Endothelial cell (in vitro differentiated cells): ENCODE measurements at places on chromosomes 5 and 9. TPM values are rescaled to one million over a fixed set of nuclear protein-coding genes. Genes with fewer than 3 reads are reported as not detected.

Gene SLC34A1
- total RNA-seq, result not detected

GRCh38 chr9:123287639-123288038 is 19.3 kb upstream of the STRBP start:
- no peak for DNase-seq

DNA sequence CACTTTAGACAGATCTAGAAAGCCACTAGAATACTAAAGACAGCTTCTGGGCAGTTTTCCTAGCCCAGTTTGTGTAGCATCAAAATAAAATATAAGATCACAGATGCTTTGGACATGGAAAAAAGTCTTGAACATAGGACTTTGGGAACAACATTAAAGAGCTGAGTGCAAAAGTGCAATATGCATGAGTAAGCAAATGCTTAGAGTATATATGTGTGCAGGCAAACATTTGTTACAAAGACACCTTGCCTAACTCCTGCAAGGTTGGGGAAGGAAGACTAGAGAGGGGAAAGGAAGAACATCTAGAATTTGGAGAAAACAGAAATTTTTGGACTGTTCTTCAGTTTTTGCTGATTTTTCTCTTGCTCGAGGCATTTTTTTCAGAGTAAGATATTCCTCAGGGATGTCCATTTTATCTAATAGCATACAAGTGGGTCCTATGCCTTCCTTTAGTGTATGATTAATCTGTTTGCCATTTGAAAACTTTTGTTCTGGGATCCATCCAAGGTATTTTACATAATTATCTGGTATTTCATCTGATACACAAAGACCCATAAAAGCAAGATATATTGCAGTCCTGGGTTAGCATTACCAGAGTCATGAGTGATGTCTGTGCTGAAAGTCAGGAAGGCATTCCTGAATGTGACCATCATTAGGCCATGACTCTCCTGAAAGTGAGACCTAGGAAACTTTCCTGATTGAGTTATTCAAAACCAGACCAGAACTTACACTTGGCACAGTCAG is 142.0 kb upstream of the RGMB start:
- no peak for DNase-seq

Gene PCDHA11
- 7.8 TPM for total RNA-seq

DNA sequence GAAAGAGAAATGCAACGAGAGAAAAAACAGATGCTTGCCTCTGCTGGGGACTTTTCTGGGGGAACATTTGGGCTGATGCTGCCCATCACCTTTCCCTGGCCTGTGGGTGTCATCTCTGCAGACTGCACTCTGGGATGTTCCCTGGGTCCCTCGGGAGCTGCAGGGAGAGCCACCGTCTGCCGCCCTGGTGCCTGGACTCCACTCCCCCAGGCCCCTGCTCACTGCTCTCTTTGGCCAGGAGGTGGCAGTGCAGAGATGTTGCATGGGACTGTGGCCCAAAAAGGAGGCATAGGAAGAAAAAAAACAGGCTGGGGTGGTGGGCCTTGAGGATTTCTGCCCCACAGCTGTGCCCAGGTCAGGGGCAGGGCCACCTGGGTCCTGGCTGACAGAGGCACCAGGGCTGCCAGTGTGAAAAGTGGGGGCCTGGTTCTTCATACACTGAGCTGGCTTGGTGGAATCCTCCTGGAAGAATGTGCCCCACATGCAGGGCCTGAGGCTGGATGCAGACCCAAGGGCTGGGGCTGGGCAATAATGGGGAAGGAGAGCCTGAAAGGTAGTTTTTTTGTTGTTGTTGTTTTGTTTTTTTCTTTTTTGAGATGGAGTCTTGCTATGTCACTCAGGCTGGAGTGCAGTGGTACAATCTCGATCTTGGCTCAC is 353.6 kb downstream of the SLIT3 start:
- peak; percentile 76 for DNase-seq

GRCh38 chr9:123113185-123113584 is 79.7 kb downstream of the GPR21 start:
- DNase-seq, result no peak

GRCh38 chr9:14433351-14434157 is 119.6 kb upstream of the NFIB start:
- DNase-seq, result no peak

Gene BTNL8
- total RNA-seq, result 0.59 TPM

- no peak for DNase-seq
These were observed 364.9 kb downstream of the ICE1 start for GRCh38 chr5:5787373-5787772.

DNA sequence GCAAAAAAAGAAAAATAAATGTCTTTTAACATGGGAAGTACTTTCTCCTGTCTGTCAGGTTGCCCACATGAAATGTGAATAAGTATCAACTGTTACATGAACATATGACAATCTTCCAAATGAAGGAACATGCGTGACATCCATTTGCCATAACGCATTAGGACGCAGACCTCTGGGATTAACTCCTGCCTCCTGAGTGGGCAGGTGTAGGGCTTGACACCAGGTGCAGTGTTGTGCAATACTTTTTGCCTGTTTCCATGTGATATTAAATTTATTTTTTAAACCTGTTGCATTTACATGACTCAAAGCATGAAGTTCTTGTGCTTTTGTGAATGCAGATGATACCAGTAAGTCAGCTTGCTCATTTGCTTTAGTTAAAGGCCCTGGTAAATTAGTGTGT is 8.7 kb upstream of the TMEM141 start:
- DNase-seq, result no peak

DNA sequence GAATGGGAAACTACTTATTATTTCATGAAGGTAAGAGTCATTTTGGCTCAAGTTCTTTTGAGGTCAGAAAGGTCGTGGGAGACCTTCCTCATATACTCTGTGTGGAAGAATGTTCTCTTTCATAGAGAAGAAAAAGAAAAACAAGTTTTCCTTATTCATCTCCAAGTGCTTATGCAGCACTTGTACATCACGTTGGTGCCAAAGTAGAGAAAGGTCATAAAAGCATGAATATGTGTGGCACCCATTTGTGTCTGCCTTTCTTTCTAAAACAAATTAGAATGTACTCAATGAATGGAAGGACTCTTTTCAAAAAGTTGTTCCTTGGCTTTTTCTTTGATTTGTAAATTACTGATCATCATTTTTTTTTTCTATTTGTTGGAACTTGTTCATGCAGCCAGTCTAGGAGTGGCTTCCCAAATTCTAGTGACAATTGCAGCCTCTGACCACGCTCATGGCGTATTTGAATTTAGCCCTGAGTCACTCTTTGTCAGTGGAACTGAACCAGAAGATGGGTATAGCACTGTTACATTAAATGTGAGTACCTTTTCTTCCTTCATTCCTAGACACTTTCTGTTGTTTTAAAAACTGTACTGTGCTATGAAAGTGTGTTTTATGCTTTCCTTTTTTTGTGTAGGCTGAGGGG is 122.4 kb downstream of the ADGRV1 start:
- no peak for DNase-seq

GRCh38 chr5:149605998-149606724 is 24.9 kb downstream of the ARHGEF37 start:
- no peak for DNase-seq

Gene NOXA1
- 0.36 TPM for total RNA-seq

Gene RNF208
- 1.1 TPM for total RNA-seq

Gene MAMDC4
- total RNA-seq, result 10.0 TPM

- no peak for DNase-seq
These were observed 335.5 kb downstream of the FBXL7 start for GRCh38 chr5:15835514-15835913.

- no peak for DNase-seq
These were observed 105.0 kb downstream of the FBXL7 start for GRCh38 chr5:15604986-15605385.

GRCh38 chr5:107594253-107595045 is 76.3 kb downstream of the EFNA5 start:
- DNase-seq, result no peak

- no peak for DNase-seq
These were observed 28.8 kb downstream of the SPOCK1 start for GRCh38 chr5:137470111-137470920.

Gene SEMA5A
- total RNA-seq, result 31.1 TPM

DNA sequence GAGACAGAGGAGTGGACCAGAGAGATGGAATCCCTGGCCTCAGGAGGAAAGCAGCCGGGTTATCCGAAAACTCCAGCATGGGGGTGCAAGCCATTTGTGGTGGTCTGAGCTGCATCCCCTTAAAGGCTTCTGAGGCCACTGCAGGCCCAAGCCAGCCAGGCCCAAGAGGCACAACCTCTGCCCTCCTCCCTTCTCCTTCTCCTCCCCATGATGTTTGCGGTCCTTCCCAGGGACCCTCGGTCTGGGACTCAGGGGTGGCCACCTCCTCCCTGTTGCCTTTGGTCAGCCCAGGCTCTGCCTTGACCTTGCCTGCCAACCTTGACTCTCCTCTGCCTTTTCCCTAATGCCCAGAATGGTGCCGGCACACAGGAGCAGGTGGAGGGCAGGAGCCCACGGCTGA is 4.6 kb downstream of the NCS1 start:
- DNase-seq, result no peak

DNA sequence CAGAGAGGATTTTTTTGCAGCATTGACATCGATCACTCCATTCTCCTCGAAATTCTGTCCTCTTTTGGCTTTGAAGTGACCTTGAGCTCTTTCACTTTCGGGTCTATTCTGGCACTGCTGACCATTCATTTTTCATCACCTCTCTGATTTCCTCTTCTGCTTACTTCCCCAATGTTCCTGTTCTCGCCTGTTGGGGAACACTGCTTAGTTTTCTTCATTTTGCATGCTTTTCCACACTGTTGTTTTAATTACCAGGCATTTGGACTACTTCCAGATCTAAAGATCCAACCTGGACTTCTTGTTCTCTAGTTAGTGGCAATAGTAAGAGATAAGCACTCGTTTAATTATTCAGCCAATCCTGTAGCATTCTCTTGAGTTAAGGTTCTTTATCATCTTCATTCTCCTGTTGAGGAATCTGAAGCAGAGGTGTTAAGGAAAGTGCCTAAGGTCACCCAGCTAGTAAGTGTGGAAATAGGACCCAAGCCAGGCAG is 53.4 kb downstream of the MAN2A1 start:
- no peak for DNase-seq

Gene RASGRF2
- total RNA-seq, result 2.5 TPM

GRCh38 chr5:129906177-129906887 is 2.1 kb downstream of the CHSY3 start:
- DNase-seq, result peak; percentile 10

Gene RGS7BP
- 0.23 TPM for total RNA-seq

GRCh38 chr5:55994495-55994997 is at the start of gene IL6ST:
TSS of gene IL6ST (minus strand) at chr5:55994963. CDS start at chr5:55976278, 18,685 bp downstream.
- no peak for DNase-seq

DNA sequence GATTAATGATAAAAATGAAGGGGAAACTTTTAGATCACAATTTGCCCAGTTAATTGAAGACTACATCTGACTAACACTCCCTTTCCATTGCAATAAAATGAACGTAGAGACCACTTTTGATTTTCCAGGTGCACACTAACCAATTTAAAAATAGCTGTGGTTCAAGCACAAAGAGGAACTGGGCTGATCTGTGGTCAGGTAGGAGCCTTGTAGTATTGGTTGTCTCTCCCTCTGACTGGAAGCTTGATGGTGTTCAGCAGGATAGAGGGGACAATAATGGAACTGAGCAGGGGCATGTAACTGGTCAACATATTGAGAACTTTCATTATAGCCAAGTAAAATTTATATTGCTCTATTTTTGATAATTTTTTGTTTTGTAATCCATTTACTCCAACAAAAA is 886.8 kb upstream of the SEMA6A start:
- DNase-seq, result no peak

DNA sequence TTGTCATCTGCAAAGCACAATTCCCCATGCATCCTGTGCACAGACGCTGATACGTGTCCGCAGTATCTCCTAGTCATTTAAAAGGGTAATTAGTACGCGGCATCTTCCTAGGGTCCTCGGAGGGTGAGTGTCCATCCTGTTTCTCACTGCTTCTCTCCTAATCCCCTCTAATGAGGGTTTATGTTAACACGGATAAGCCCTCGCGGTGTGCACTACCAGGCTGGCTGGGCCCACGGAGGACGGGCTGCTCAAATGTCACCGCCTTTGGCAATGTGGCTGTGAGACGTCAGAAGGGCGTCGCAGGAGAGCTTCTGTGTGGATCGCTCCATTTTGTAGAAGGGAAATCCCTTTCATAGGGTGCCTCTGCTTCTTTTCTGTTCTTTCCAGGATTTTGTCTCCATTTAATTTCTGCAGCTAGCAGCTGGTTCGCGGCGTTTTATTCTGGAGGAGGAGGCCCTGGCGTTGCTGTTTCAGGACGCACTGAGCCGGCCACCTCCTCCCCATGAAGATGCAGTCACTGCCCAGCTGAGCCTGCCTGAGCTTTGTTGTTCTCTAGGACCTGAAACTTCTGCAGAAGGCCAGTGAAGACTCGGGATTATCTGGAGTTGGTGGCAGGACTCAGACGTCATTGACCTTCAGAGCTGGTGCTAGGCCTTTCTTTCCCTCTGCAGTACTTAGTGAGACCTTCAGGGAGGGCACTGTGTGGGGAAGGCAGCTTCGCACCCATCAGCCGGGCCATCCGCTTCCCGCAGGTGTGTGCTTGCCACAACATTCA is 326.1 kb upstream of the IRX1 start:
- DNase-seq, result no peak

DNA sequence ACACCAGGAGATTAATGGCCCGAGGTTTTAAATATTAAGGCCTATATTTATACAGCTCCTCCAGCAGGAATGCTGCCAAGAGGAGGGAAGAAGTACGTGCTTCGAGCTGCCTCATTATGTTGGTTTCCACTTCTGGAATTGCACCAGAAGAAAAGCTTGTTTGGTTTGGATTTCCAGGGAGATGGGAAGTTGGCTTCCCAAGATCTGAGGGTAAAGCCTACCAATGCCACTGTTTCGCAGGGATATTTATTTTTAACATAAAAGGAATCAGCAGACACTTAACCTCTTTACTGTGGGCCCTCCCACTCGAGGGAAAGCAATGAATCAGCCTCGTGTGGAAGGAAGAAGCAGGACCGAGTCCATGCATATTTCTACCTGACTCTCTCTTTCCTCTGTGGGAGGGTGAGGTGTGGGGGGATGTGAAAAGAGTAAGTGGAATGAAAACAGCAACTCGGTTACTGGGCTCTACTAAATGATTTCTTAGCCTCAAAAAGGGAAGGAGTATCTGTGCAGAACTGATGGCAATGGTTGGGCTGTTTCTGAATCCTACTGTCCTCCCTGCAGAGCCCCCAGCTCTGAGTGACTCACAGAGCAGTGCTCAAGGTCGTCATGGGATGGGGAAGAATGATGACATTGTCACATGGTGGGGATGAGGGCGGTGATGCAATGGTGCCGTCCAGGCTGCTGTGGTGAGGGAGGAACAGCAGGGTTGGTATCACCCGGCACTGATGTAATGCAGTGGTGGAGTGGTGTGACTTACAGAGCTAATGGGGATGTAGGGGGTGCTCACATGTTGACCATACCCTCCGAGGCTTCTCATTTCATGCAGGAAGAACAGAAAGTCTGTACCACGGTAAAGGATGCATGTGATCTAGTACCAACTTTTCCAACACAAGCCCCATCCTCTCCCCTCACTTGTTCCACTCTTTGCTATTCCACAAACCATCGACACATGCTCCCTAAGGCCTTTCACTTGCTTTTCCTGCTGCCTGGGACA is 215.0 kb upstream of the PANK3 start:
- no peak for DNase-seq
